ENCODE measurements at places on chromosomes 5 and 9.

- no peak for DNase-seq
Measured at GRCh38 chr5:178111925-178112324, 1.4 kb upstream of the N4BP3 start.

GRCh38 chr9:120235081-120235480 is 344.9 kb downstream of the CDK5RAP2 start:
- no peak for DNase-seq

GRCh38 chr5:124343451-124343867 is 403.0 kb downstream of the ZNF608 start:
- DNase-seq, result no peak

DNA sequence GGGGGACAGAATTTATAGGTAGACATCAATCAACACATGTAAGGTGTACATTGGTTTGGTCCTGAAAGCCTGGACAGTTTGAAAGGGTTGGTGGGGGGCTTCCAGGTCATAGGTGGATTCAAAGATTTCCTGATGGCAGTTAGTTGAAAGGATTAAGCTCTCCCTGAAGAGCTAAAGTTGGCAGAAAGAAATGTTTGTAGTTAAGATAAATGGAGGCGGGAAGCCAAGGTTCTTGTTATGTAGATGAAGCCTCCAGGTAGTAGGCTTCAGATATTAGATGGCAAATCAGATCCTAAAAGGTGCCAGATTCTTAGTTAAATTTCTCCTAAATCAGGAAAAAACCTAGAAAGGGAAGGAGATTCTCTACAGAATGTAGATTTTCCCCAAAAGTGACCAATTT is 9.0 kb upstream of the LRRTM2 start:
- DNase-seq, result no peak

- DNase-seq, result no peak
Measured at GRCh38 chr5:111935835-111936234, 178.8 kb upstream of the NREP start.

DNA sequence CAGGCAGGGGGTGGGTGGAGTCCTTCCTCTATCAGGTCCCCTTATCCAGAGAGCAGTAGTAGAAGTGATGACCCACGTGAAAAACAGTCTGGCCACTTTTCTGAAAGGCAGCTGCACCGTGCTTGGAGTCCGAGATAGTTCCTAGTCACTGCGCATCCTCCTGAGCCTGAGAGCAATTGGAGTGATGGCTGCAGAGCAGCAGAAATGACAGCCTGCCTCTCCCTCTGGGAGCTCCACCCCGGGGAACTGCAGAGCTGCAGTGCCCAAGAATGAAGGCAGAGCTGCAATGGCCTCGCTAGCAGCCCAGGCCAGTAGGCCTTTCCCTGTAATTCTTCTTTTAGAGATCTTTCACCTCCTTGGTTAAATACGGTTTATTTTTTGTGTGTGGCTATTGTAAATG is 82.6 kb downstream of the CETN3 start:
- no peak for DNase-seq

DNA sequence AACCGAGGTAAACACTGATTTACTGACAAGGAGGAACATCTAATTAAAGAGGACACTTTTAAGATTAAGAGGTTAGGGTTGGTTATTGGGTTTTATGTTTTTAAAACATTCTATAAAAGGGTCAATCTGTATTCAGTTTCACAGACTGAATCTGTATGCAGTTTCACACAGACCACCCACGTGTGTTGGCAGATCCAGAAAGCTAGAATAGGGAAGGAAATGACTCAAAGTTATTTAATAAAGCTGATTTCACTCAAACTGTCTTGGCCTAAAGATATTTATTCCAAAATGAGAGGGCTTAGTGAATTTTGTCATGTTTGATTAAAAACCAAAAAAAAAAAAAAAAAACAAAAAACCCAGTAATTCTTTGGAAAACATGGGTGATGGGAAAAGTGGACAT is 140.2 kb downstream of the SLC24A2 start:
- DNase-seq, result no peak

- DNase-seq, result no peak
Measured at GRCh38 chr5:178624631-178625546, 2.0 kb downstream of the CLK4 start.
